Large intestine (tissue), 12 donors: ENCODE measurements at places on chromosomes 11 and 22.
A peak's percentile ranks its signal among the peaks of the same experiment; 100 is the strongest.

DNA sequence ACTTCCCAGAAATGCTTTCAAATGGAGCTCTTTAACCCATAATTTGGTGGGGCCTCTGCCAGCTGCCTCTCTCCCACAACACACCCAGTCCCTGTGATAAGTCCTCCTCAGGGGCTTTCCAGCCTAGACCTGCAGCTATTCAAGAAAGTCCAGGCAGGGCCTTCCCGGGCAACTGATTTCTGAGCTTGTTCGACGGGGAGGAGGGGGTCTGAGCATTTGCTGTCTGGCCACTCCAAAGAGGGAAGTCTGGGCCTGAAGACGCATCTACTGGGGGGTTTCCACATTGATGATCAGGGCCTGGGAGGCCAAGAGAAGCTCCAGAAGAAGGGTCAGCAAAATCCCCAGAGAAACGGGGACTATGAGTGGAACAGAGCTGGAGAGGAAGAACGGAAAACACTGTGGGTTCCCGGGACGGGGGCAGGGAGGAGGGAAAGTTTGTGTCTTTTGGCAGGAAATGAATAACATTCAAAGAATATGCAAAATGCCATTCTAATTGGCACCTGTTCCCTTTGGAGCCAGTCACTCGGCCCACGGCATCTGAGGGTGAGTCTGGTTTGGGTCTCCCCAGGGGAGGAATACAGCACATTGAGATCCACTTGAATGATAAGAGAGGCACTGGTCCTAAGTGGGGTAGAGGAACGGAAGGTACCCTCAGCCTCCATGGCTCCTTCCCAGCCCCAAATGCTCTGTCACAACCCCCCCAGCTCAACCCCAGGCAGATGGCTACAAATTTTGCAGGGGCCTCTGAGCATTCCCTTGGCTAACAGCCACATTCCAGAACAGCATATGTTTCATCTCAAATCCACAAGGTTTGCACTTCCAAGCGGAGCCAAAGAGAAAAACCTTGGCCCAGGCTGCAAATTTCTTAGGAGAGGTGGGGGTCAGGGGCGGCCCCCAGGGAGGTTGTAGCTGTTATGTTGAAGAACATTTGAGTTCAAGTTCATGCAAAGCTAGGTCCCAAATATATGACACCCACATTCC, 72.0 kb downstream of the RPUSD4 start:
- DNase-seq = no peak

- DNase-seq = peak; percentile 68
Measured at GRCh38 chr11:36214976-36215692, 74.1 kb downstream of the COMMD9 start.

GRCh38 chr11:118608360-118609227, 1.2 kb downstream of the PHLDB1 start:
- no peak for DNase-seq

DNA sequence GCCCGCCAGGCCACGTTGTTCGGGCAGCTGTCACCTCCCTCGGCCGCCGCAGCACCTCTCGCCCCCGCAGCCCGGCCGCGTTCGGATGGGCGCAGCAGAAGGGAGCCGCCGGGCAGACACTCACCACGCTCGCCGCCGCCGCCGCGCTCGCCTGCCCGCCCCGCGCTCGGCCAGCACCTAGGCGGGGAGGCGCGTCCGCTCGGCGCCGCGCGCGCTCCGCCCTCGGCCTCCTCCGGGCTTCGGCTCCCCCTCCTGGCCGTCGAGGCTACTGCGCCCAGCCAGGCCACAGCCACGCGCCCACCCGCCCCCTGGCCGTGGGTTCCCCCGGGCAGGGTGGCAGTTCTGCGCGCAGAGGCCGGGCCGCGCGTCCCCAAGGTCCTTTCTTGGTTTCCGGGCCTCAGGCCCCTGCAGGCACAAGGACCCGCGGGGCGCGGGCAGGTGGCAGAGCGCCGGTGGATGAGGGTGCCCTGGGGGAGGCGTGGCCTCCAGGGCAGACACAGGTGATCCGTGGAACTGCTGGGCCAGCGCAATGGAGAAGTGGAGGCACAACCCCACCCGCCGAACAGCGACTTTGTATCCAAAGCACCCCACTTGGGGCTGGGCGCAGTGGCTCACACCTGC, at the start of gene SLC25A22:
SLC25A22 (minus strand) TSS at position 189 of the 621 bp plus-strand sequence. CDS start 3,275 bp downstream, outside the sequence.
- DNase-seq = peak; percentile 84

GRCh38 chr11:134741453-134742223, 329.6 kb upstream of the B3GAT1 start:
- DNase-seq = no peak

GRCh38 chr11:121588747-121589146, 136.0 kb upstream of the SORL1-AS1 start:
- DNase-seq = no peak
